ENCODE measurements at places on chromosomes 2 and 18.

DNA sequence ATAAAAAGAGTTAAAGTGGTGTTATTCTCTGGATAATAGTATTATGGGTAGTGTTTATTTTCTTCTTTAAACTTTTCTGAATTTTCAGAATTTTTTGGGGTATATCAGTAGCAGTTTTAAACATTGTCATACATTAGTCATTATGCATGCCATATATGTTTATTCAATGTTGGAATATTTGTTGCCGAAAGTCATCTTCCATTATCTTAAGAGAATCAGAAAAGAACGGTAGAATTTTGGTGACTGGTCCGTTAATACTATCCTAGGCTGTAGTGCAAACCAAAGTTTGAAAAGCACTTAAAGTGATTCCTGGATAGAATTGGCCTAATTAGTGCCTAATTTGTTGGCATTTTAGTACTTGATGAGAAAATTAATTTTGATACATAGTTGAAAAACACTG lies 244.1 kb downstream of the PHLPP1 start:
- no peak overlapping the region for H3K27ac ChIP-seq
- no peaks in the 10 kb centered on the region for H3K36me3 ChIP-seq
- no peaks in the 10 kb centered on the region for H3K27me3 ChIP-seq
- DNase-seq, result no peak

DNA sequence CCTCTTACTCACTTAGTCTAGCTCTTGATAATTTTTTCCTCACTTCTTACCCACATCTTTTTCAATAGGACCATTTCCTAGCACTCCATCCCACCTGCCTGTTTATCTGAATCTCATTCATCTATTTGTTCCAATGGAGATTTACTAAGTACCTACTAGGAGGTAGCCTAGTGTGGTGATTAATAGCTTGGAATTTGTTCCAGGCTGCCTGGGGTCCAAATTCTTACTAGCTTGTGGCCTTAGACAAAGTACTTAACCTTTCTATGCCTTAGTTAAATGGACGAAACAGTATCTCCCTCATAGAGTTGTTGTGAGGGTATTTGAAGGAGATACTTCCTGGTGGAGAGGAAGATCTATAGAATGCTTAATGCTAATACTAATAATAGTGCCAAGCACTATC lies 42.9 kb upstream of the SERTAD2 start:
- H3K27ac ChIP-seq, result no peak overlapping the region
- peaks cover 12% of the 10 kb centered on the region for H3K4me1 ChIP-seq
- no peaks in the 10 kb centered on the region for H3K27me3 ChIP-seq
- H3K36me3 ChIP-seq, result no peaks in the 10 kb centered on the region

- no peaks in the 10 kb centered on the region for H3K27me3 ChIP-seq
- H3K4me3 ChIP-seq, result peak overlapping the region; percentile 92
These were observed 647 bp downstream of the CCDC121 start for GRCh38 chr2:27627963-27628766.

- H3K4me3 ChIP-seq, result no peak overlapping the region
- H3K4me1 ChIP-seq, result peaks cover 10% of the 10 kb centered on the region
- no peak for DNase-seq
- H3K27ac ChIP-seq, result no peak overlapping the region
These were observed 10.2 kb upstream of the TEX261 start for GRCh38 chr2:71004857-71005256.

GRCh38 chr2:220556658-220557057 lies 929.2 kb downstream of the SLC4A3 start:
- no peak overlapping the region for H3K27ac ChIP-seq
- no peaks in the 10 kb centered on the region for H3K27me3 ChIP-seq
- no peaks in the 10 kb centered on the region for H3K4me1 ChIP-seq
- DNase-seq, result no peak
- no peaks in the 10 kb centered on the region for H3K36me3 ChIP-seq

DNA sequence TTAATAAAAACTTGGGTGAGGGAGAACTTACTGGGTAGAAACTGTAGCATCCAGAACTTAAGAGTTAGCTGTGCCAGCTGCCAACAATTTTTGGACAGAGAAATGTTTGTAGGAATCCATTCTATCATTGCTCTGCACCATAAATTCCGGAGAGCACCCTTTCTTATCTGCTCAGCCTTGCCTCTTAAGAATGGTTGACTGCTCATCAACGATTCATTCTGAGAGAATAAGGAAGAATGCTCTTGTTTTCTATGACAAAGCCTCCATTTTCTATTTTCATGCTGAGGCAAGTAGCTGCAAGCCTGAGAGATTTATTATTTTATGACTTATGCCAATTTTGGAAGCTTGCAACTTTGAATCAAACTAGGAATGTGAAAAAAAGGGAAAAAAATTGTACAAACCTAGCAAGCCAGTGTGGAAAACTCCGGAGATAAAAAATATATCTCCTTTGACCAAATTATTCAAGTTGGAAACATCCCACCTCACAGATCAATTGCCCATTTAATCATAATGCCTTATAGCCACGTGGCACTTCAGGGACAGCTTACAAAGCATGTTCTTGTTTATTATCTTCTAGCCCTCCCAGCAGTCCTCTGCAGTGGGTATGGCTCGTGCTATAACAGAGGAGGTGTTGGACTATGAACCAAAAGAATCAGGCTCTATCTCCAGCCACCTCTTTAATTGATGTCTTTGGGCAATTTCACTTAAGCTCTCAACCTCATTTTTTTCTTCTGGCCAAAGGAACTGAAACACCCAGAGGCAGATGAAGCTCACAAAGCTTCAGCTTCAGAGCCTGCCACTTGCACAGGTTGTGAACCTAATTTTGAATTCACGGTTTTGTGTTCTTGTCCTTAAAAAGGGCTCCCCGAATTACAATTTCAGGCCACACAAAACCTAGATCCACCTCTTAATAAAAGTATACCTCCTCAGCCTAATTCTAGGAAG lies 40.9 kb upstream of the ATL2 start:
- H3K27ac ChIP-seq, result no peak overlapping the region
- no peak overlapping the region for H3K4me3 ChIP-seq
- no peaks in the 10 kb centered on the region for H3K36me3 ChIP-seq
- no peaks in the 10 kb centered on the region for H3K4me1 ChIP-seq

GRCh38 chr18:13267431-13267873 lies 48.9 kb downstream of the LDLRAD4 start:
- H3K4me1 ChIP-seq, result peaks cover 39% of the 10 kb centered on the region
- peak overlapping the region; percentile 62 for H3K27ac ChIP-seq
- no peak overlapping the region for H3K4me3 ChIP-seq
- no peak for DNase-seq
- H3K27me3 ChIP-seq, result no peaks in the 10 kb centered on the region

Measured in naive thymus-derived CD4-positive, alpha-beta T cell (primary cell).